Ascending aorta (tissue), 2 donors: ENCODE measurements at places on chromosomes 3 and 15. TPM values are rescaled to one million over a fixed set of nuclear protein-coding genes. Genes with fewer than 3 reads are reported as not detected.

DNA sequence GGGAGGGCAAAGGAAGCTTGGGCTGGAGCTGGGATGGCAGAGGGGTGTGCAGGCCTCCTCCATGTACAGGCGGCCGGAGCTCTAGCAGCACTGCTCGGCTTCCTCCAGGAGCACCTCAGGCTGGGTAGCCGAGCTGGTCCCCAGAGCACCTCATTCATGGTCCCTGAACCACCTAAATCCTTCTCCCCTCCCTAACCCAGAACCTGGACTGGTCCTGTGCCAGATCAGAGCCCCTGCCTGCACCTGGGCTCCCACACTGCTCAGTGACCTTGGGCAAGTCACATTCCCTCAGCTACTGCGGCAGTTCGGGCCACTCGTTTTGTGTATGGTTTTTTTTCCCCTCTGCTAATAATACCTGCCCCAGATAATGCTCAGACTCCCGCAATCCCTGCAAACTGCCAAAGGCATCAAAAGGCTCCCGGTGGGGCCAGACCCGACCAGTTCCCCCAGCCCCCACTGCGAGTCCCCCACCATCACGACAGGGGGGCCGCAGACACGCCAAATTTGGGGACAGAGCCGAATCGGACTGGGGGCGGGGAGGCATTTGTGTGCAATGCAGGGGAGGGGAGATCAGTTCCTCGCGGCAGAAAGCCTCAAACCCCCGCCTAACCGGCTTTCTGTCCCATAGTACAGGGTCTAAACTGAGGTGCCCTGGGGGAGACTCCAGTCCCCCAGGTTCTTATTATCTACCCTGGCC is 1.3 kb downstream of the SEMA7A start:
- peaks cover 6% of the 10 kb centered on the region for H3K4me1 ChIP-seq
- DNase-seq: no peak
- no peaks in the 10 kb centered on the region for H3K36me3 ChIP-seq

DNA sequence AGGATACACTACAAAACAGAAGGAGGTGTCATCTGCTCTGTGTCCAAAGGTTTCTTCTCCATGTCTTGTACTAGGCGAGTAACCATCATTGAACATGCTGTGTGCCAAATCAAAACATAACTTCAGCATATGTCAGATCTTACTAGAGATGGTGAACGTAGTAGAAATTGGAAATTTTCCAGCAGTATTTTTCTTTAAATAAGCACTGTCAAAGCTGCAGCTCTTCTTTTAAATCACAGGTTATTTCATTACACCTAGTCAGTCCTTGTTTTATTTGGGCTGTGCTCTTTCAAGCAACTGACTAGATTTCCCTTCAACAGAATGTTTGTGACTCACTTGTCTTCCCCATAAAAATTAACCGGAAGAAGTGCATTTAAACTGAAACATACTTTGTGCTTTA is 46.5 kb downstream of the MSL2 start:
- H3K4me3 ChIP-seq: no peak overlapping the region
- DNase-seq: no peak
- H3K4me1 ChIP-seq: peaks cover 2% of the 10 kb centered on the region
- no peaks in the 10 kb centered on the region for H3K27me3 ChIP-seq
- H3K36me3 ChIP-seq: peaks cover 8% of the 10 kb centered on the region
- H3K27ac ChIP-seq: no peak overlapping the region

- H3K4me1 ChIP-seq: peaks cover 7% of the 10 kb centered on the region
- no peak for DNase-seq
Measured at GRCh38 chr3:74271541-74271940, 342.9 kb downstream of the CNTN3 start.

The C2CD4A gene
- total RNA-seq: not detected
